ENCODE measurements at places on chromosomes 5 and 9. TPM values are rescaled to one million over a fixed set of nuclear protein-coding genes. Genes with fewer than 3 reads are reported as not detected.
A peak's percentile ranks its signal among the peaks of the same experiment; 100 is the strongest.

Gene TTC16
- total RNA-seq, result not detected

Gene HTR4
- not detected for total RNA-seq

Gene ANKRD34B
- 0.20 TPM for total RNA-seq

Gene ADRB2
- 0.64 TPM for total RNA-seq

Gene EFNA5
- total RNA-seq, result 59.3 TPM

Gene IRX1
- 0.14 TPM for total RNA-seq

Gene UBAP2
- total RNA-seq, result 73.3 TPM

Gene PRR7
- 9.9 TPM for total RNA-seq

Gene ALDH7A1
- 85.5 TPM for total RNA-seq

DNA sequence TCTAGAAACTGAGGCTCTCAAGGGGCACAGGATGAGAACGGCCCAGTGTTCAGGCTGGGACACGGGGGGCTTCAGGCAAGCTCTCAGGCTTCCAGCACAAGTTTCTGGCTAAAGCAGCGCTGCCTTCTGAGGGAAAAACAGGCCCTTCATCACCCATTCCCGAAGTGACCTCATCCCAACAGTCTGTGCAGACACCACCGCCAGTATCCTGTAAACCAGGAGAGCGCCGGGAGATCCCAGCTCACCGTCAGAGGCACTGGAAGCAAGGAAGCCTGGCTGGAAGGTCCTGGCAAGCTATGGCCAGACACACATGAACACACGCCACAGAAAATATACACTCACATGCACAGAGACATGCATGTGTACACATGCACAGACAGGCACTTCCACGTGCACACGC is 8.8 kb downstream of the SLC12A7 start:
- no peak overlapping the region for H3K4me3 ChIP-seq
- no peak overlapping the region for H3K27ac ChIP-seq
- H3K27me3 ChIP-seq, result peaks cover 7% of the 10 kb centered on the region
- no peaks in the 10 kb centered on the region for H3K36me3 ChIP-seq

DNA sequence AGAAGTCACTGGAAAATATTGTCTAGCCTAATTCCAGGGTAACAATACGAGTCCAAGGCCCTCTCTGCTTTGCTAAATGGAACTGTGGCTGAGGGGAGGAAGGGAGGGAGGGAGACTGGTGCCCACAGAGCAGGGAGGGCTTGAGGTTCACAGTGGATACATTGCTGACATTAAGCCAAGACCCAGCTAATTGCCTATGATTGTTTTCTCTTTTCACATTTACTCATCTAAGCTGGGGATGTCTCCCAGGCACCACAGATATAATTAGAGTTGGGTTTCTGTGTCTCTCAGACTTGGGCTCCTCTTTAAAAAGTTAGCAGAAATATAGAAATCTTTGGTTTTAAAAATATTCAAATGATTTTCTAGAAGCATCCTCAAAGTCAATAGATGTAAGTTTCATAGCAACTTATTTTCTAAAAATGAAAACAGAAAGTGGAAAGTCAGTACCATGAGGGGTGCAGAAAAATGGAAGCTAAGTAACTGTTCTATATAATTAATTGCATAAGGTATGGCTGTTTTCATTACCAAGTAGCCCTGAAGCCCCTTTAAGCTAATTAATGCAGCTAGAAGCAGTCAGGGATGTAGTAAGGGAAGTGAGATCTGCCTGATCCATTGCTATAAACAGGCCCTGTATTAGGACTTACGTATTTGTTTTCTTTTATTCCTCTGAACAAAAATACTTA is 259.8 kb downstream of the NDUFS4 start:
- peaks cover 5% of the 10 kb centered on the region for H3K27me3 ChIP-seq
- no peak overlapping the region for H3K27ac ChIP-seq
- DNase-seq, result no peak
- no peaks in the 10 kb centered on the region for H3K36me3 ChIP-seq
- no peak overlapping the region for H3K4me3 ChIP-seq

- no peak overlapping the region for H3K4me3 ChIP-seq
- H3K27ac ChIP-seq, result no peak overlapping the region
- no peaks in the 10 kb centered on the region for H3K27me3 ChIP-seq
- peak; percentile 39 for DNase-seq
- H3K36me3 ChIP-seq, result peaks cover 2% of the 10 kb centered on the region
- H3K4me1 ChIP-seq, result peaks cover 7% of the 10 kb centered on the region
Measured at GRCh38 chr5:65823204-65823603, 101.2 kb downstream of the NLN start.

- H3K36me3 ChIP-seq, result peaks cover 7% of the 10 kb centered on the region
- H3K4me1 ChIP-seq, result no peaks in the 10 kb centered on the region
- H3K4me3 ChIP-seq, result no peak overlapping the region
- no peak for DNase-seq
Measured at GRCh38 chr5:37034955-37035354, 158.4 kb downstream of the NIPBL start.

DNA sequence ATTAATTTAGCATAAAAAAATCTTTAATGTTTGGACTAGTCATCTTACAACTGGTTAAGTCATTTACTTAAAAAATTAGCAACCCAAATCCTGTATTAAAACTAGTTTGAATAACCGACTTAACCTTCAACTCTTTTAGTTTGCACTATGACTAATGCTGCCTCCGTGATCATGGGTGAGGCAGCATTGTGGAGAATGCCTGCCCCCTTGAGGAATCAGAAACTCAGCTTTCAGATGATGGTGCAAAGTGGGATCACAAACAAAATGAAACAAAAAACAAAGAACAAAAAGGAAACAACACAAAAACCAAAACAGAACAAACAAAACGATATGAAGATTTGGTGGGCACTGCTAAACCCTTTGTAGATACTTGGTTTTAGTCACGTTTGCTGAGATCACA is 127.0 kb upstream of the PALM2AKAP2 start:
- no peak overlapping the region for H3K4me3 ChIP-seq
- no peaks in the 10 kb centered on the region for H3K36me3 ChIP-seq
- H3K27ac ChIP-seq, result no peak overlapping the region

DNA sequence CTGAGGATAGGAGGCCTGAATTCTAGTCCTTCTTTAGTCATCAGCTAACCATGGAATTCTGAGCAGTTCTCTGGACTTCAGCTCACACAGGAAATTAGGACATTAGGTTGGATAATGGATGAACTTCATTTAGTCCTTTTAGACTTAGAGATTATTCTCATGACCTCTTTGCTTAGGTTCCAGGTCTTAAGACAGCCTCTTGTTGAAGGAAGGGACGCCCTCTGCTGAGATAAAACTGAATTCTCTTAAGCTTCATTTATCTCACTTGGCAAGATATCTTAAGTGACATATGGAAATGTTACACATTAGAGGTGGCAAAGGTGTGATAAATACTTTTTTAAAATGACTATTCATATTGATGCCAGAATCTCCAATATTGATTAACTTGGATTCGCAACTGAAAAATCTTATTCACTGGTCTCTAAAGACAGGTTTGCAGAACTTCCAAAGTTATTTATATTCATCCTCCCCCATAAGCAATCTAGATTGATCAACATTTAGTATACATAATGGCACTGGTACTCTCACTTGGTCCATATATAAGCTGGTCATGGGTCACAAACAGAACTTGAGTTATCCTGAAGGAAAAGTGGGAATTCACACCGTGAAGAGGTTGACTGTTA is 16.9 kb upstream of the ZNF366 start:
- no peak overlapping the region for H3K27ac ChIP-seq
- peak; percentile 75 for DNase-seq
- H3K27me3 ChIP-seq, result no peaks in the 10 kb centered on the region
- H3K4me3 ChIP-seq, result no peak overlapping the region
- no peaks in the 10 kb centered on the region for H3K4me1 ChIP-seq

DNA sequence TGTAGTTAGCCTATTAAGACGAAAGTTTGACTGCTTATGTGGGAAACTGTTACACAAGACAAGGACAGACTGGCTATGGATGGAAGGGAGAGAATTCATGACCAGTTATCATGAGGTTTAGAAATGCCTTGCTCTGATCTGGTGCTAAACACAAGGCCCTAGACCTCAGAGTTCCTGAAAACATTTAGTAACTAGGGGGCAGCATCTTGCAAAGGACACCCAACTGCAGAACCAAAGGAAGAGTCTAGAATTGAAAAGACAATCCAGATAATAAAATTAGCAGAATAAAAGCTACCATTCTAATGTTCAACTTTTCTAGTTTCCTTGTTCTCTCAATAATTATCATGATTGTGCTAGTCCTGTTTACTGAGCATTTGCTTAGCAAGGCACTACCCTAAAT is 130.5 kb upstream of the GPR151 start:
- no peaks in the 10 kb centered on the region for H3K27me3 ChIP-seq
- DNase-seq, result no peak
- no peak overlapping the region for H3K27ac ChIP-seq
- H3K36me3 ChIP-seq, result no peaks in the 10 kb centered on the region
- H3K4me1 ChIP-seq, result no peaks in the 10 kb centered on the region

GRCh38 chr5:73640861-73641320 is 14.9 kb downstream of the ARHGEF28 start:
- no peaks in the 10 kb centered on the region for H3K27me3 ChIP-seq
- peak overlapping the region; percentile 56 for H3K27ac ChIP-seq
- H3K4me1 ChIP-seq, result peaks cover 45% of the 10 kb centered on the region
- no peaks in the 10 kb centered on the region for H3K36me3 ChIP-seq

DNA sequence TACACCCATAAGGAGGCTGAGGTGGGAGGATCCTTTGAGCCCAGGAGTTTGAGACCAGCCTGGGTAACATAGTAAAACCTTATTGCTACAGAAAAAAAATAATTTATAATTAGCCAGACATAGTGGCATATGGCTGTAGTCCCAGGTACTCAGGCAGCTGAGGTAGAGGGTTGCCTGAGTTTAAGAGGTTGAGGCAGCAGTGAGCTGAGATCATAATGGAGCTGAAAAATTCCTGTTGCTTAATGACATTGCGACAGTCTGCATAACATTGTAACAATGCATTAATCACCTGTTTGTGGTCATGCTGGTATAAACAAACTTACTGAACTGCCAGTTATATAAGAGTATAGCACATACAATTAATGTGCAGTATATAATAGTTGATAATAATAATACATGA is 214.2 kb downstream of the TRIM32 start:
- H3K4me1 ChIP-seq, result no peaks in the 10 kb centered on the region
- DNase-seq, result peak; percentile 8
- H3K36me3 ChIP-seq, result no peaks in the 10 kb centered on the region
- no peaks in the 10 kb centered on the region for H3K27me3 ChIP-seq

DNA sequence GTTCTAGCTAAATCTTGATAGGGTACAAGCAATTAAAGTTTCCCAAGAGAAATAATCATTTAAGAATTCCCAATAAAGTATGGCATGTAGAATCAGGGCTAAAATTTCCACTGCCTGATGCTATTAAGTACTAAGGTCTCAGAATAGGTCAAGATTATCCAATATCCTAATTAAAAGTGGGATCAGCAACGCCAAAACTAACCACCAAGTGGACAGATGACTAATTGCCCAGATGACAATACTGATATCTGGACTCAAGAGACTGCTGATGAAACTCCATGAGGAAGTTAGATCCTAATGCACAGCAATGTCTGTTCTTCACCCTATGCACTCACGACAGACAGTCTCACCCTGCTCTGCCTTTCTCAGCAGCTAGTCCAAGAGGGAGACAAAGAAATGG is 14.3 kb downstream of the DEPDC1B start:
- H3K4me3 ChIP-seq, result no peak overlapping the region
- H3K4me1 ChIP-seq, result no peaks in the 10 kb centered on the region
- no peak overlapping the region for H3K27ac ChIP-seq
- no peak for DNase-seq
- no peaks in the 10 kb centered on the region for H3K36me3 ChIP-seq
- no peaks in the 10 kb centered on the region for H3K27me3 ChIP-seq

GRCh38 chr5:148388696-148389095 is 4.9 kb downstream of the FBXO38 start:
- no peak overlapping the region for H3K4me3 ChIP-seq
- DNase-seq, result peak; percentile 25
- peaks cover 2% of the 10 kb centered on the region for H3K36me3 ChIP-seq
- H3K27ac ChIP-seq, result no peak overlapping the region
- no peaks in the 10 kb centered on the region for H3K27me3 ChIP-seq

GRCh38 chr9:99466781-99467180 is 244.7 kb downstream of the SEC61B start:
- H3K4me3 ChIP-seq, result no peak overlapping the region
- no peaks in the 10 kb centered on the region for H3K36me3 ChIP-seq
- H3K4me1 ChIP-seq, result no peaks in the 10 kb centered on the region
- no peak for DNase-seq
- no peak overlapping the region for H3K27ac ChIP-seq
- peaks cover 3% of the 10 kb centered on the region for H3K27me3 ChIP-seq

- no peaks in the 10 kb centered on the region for H3K4me1 ChIP-seq
- DNase-seq, result no peak
- no peak overlapping the region for H3K27ac ChIP-seq
- H3K36me3 ChIP-seq, result no peaks in the 10 kb centered on the region
- H3K4me3 ChIP-seq, result no peak overlapping the region
Measured at GRCh38 chr5:71662381-71662780, 56.7 kb upstream of the CARTPT start.

DNA sequence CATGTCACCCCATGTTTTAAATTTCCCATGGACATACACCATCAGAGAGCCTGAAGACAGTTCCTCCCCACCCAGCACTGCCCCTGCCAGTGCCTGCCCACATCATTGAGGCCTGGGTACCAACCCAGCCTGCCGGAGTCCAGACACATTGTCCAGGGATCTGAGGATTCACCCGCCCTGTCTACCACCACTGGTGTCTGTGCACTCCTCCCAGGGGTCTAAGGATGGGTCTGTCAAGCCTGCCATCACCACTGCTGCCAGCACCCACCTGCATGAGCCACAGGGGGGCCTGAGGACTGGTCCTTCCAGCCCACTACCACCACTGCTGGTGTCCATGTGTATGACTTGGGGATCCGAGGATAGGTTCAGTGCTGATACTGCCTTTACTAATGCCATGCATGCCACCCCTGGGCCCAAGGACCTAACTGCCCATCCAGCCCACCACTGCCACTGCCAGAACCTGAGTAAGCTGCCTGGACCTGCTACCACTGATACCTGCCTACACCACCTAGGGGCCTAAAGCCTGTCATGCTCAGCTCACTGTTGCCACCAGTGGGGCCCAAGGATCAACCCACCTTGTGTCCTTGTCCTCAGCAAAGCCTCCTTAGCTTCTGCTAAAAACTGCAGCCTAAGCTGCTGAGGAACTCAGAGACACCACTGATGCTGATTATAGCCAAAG is 137.8 kb downstream of the GIN1 start:
- no peak for DNase-seq
- H3K4me3 ChIP-seq, result no peak overlapping the region
- H3K27ac ChIP-seq, result no peak overlapping the region
- H3K27me3 ChIP-seq, result no peaks in the 10 kb centered on the region

GRCh38 chr9:33099754-33100153 is 23.3 kb upstream of the SMU1 start:
- no peak overlapping the region for H3K4me3 ChIP-seq
- H3K27ac ChIP-seq, result no peak overlapping the region
- no peak for DNase-seq
- H3K36me3 ChIP-seq, result no peaks in the 10 kb centered on the region

DNA sequence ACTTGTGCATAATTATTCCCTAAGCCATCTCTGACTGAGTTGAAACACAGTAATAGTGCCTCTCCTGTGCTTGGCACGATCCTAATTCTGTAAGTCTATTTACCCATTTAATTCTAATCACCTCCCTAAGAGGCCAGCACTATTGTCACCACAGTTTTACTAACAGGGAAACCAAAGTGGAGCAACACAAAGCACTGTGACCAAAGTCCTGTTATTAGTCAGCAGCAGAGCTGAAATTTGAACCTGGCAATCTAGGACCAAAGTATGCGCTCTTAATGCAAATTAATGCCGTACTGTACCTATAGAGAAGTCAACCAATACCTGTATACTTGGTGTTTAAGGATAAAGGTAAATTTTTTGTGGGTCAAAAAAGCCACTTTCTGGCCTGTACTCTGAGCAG is 77.1 kb upstream of the CNTLN start:
- H3K36me3 ChIP-seq, result no peaks in the 10 kb centered on the region
- H3K4me3 ChIP-seq, result no peak overlapping the region
- no peak overlapping the region for H3K27ac ChIP-seq
- DNase-seq, result no peak
- no peaks in the 10 kb centered on the region for H3K4me1 ChIP-seq

Data from astrocyte (in vitro differentiated cells and primary cell).